Bronchus fibroblast of lung (primary cell): ENCODE measurements at places on chromosomes 5 and 9. TPM values are rescaled to one million over a fixed set of nuclear protein-coding genes. Genes with fewer than 3 reads are reported as not detected.

PCDHAC2 gene
- not detected in 2 replicates for total RNA-seq

EQTN gene
- not detected in 2 replicates for total RNA-seq

STPG3 gene
- not detected in 2 replicates for total RNA-seq

DMGDH gene
- total RNA-seq = 0.89 and 2.5 TPM in 2 replicates

QRFP gene
- not detected in 2 replicates for total RNA-seq

RIOK2 gene
- 12.5 and 16.3 TPM in 2 replicates for total RNA-seq
